Stimulated activated CD4-positive, alpha-beta T cell treated with anti-CD3 and anti-CD28 coated beads, Interleukin-1b, Interleukin-23, amount 100 ng/mL, for 48 hours (primary cell): ENCODE measurements at places on chromosomes 2 and 18.
A peak's percentile ranks its signal among the peaks of the same experiment; 100 is the strongest.

DNA sequence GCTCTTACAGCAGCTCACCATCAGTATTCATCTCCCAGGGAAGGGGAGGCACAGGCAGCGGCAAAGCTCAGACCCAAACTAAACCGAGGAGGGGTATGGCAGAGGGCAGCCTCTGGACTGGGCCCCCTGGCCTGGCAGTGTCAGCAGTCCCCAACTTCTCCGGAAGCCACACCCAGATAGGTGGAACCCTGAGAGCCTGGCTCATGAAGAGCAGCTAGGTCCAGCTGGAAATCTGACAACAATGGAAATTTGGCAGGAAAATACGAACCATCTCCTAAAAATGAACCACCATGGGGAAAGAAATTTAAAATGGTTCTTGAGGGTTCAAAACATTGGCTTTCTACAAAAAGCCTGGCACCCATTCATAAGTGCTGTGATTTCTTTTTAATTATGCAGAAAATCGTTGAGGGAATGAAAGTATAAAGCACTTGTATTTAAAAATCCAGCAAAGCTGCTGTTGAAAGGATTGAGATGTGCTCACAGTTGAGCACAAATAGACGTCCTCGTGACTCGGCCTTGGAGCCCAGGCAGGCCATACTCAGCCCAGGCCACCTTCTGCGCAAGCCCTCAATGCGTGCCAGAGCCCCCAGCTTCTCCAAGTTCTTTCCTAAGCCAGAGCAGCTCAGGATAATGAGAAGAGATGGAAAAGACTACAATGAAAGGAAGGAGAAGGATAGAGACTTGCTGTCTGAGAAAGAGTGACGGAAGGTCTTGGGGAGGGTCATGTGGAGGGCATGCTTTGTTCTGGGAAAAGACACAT, 93.0 kb downstream of the COL6A3 start:
- no peak for DNase-seq

GRCh38 chr2:56334622-56335021, 150.8 kb downstream of the CCDC85A start:
- DNase-seq, result no peak

DNA sequence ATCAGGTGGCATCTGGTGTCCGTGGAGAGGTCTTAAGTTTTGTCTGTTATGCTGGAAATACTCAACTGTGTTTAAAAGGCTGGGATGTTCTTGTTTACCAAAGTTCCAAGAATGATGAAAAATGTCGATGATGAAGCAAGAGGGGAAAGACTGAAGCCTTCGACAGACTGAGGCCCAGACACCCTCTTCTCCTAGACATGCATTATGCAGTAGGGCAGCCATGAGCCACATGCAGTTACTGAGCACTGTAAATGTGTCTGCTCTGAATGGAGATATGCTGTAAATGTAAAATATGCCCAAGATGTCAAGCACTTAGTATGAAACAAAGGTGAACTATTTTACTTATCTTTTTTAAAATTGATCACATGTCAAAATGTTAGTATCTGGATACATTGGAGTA, 163.1 kb downstream of the GALNT14 start:
- no peak for DNase-seq

DNA sequence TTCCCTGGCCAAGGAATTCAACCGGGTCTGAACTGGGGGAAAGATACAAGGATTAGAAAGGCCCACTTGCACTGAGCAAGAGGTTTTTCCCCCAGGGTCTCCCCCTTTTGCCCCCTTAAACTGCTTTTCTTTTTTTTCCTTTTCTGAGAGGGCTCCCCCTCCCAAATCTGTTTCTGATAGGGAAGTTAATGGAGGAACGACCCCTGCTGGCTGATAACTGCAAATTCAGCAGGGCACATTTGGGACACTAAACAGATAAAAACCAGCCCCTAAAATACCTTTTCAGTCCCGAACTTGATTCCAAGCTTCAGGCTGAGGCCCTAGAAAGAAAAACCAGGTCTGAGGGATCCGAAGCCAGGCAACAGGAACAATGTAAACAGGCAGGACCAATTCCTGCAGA, 1012.4 kb upstream of the CRIM1 start:
- no peak for DNase-seq

- DNase-seq, result no peak
Measured at GRCh38 chr18:67621049-67621713, 104.7 kb upstream of the DSEL start.

- DNase-seq, result no peak
Measured at GRCh38 chr2:16553226-16553625, 112.4 kb downstream of the CYRIA start.

GRCh38 chr2:45852450-45853150, 201.1 kb downstream of the PRKCE start:
- DNase-seq, result no peak

- no peak for DNase-seq
Measured at GRCh38 chr2:6887751-6888192, 10.2 kb downstream of the RSAD2 start.

DNA sequence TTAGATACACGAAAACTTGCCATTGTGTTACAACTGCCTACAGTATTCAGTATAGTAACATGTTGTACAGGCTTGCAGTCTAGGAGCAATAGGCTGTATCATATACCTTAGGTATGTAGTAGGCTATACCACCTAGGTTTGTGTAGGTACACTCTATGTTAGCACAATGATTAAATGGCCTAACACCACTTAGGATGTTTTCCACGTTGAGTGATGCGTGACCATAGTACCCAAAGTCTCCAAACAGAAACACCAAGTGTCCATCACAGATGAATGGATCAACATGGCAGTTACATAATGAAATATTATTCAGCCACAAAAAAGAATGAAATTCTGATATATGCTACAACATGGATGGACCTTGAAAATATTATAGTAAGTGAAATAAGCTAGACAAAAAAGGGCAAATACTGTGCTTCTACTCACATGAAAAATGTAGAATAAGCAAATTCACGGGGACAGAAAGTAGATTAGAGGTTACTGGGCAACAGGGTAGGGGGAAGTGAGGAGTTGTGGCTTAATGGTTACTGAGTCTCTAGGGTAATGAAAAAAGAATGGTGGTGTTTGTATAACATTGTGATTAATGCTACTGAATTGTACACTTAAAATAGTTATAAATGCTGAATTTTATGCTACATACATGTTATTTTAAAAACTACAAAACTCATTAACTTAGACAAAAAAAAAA, 62.6 kb downstream of the TMEM131 start:
- no peak for DNase-seq

- no peak for DNase-seq
Measured at GRCh38 chr2:74562126-74562775, 7.7 kb downstream of the DOK1 start.

DNA sequence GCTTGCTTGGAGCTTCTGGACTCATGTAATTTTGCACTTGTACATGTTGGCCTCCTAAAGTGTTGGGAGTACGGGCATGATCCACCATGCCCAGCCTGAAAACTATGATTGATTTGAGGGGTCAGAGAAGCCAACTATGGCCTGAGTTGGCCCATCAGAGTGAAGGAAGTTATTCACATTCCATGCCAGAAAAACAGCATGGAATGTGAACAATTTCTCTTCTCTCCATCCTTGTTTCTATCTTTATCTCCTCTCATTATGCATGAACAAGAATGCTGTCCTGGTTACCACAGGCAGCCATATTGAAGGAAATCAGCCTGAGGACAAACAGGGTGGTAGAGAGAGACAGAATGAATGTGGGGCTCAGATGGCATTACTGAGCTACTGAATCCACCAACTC, 3.5 kb upstream of the CD226 start:
- no peak for DNase-seq

- no peak for DNase-seq
Measured at GRCh38 chr2:212882626-212883025, 268.8 kb downstream of the IKZF2 start.

- peak; percentile 3 for DNase-seq
Measured at GRCh38 chr18:27378431-27379095, 193.5 kb upstream of the CHST9 start.

GRCh38 chr2:205762881-205763280, 80.6 kb downstream of the NRP2 start:
- DNase-seq, result no peak

- no peak for DNase-seq
Measured at GRCh38 chr2:226362980-226363379, 436.6 kb downstream of the IRS1 start.

GRCh38 chr18:33277431-33277830, 163.1 kb downstream of the CCDC178 start:
- DNase-seq, result no peak

- DNase-seq, result no peak
Measured at GRCh38 chr2:10135296-10136089, 13.0 kb downstream of the RRM2 start.

- DNase-seq, result no peak
Measured at GRCh38 chr2:183019718-183020442, 18.4 kb downstream of the NCKAP1 start.

DNA sequence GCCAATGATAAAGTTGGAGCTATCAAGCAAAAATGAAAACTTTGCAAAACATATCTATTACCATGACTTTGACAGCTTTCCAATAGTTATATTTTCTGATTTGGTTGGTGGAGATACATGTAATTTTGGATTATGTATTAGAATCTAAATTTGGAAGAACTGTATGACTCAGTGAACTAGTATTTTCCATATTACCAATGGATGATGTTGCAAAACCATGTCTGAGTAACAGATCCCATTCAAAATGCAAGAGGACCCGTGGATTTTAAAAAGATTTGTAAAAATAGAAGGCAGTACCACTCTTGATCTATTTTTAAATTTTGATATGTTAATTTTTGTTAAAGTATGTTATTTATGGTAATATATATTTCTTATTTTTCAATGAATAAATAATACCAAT, 83.0 kb downstream of the TAF4B start:
- DNase-seq, result no peak

GRCh38 chr2:111910609-111911277, 12.3 kb downstream of the MERTK start:
- DNase-seq, result no peak

DNA sequence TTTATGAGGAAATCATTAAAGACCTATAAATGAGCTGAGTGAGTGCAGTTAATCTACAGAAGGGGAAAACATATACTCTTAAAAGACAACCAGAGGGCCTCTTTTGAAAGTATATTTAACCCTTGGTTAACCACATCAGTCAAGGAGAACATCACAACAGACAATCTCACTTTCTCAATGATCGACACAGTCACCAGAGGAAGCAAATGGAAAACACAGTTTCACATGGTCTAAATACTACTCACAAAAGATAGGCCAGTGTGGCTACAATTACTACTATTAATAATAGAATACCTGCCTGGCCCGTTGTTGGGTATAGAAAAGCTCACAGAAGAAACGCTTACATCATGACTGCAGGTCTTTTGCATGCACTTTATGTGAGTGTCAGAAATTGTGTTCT, 426.2 kb downstream of the NCKAP5 start:
- no peak for DNase-seq

DNA sequence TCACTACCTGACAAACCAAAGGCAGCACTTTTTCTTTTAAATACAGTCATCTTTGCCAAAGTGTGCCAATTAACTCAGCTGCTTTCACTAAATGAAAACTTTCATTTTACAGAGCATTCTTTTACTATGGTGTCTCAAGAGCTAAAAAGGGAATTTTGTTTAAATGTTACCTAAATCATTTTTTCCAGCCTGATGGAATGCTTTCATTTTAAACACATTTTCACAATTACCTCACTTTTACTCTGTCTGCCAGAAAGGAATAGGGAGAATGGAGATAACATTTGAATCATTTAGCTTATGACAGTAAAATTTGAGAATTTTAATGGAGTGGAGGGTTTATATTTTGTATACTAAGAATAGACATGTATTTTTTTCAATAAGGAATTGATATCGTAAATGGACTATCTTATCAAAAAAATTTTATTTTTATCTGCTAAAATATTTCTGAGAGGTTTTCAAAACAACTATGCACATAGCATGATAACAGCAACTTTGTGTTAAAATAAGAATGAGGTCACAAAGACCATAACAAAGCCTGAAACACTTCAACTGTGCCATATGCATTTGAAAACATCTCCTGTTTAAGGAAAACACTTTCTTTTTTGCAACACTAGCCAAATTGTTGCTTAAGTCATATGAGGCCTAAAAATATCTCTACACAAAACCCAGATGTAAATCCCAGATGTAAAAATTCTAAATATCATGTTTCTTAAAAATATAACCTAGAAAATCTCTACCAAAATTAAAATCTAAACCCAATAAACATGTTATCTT, 769.9 kb upstream of the FSHR start:
- no peak for DNase-seq

DNA sequence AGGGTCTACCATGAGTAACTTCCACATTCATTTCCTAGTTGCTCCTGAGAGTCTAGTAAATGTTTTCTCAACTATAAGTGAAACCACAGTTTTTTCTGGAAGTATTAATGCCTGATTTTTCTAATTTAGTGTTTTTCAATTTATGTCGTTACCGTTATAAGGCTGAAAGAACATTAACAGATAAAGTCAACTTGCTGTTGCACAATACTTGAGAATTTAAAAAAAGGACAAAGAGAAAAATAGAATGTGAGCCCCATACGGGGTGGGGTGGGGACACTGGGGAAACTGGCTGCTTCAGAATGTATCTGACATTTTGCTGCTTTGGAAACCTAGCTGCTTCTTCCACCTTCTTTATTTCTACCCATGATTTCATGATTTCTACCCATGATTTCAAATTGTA, 26.2 kb downstream of the CNOT11 start:
- DNase-seq, result no peak

DNA sequence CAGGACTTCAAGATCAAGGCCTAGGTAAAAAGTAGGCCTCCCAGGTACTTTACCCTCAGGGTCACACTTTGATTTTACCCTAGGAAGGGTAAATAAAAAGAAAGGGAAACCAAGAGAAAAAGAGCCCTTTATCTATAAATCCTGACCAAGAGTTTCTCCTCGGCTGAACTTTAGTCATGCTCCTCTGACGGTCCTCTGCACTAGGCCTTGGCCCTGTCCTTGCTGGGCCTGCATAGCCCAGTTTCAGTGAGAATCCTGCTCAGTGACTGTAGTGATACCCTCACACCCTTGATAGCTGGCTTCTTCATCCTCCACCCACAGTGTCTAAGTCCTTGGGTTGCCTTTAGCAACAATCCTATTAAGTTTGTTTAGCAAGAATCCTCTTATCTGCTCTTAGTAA, 20.5 kb upstream of the ITSN2 start:
- no peak for DNase-seq

GRCh38 chr2:105820691-105821090, 76.0 kb downstream of the NCK2 start:
- DNase-seq, result no peak

DNA sequence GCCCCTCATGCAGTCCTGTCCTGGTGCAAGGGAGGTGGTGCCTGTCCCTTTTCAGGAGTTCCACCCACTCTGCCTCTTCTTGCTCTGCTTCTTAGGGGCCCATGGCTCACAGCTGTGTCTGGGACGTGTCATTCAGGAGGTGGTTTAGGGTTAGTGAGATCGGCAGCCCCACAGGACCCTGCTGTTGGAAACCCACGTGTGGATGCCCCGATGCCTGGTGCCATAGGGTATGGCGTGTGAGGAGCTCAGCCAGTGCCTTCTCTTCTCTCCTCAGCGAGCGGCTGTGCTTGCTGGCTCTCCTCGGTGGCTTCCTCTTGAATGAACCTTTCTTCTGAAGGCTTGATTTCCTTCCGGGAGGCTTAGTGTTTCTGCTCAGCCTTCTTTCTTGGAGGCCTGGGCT, 55.2 kb downstream of the LDLRAD4 start:
- peak; percentile 32 for DNase-seq

GRCh38 chr2:185793532-185794345, 55.1 kb downstream of the FSIP2 start:
- no peak for DNase-seq
